Lung (tissue), 17 donors: ENCODE measurements at places on chromosomes 3 and 15.

- no peak for DNase-seq
These were observed 459.5 kb downstream of the NR2F2 start for GRCh38 chr15:96790004-96790403.

- DNase-seq = peak; percentile 59
These were observed 1.2 kb downstream of the EOGT start for GRCh38 chr3:69012100-69012799.

- DNase-seq = no peak
These were observed 2.4 kb downstream of the PFKFB4 start for GRCh38 chr3:48553886-48554845.

DNA sequence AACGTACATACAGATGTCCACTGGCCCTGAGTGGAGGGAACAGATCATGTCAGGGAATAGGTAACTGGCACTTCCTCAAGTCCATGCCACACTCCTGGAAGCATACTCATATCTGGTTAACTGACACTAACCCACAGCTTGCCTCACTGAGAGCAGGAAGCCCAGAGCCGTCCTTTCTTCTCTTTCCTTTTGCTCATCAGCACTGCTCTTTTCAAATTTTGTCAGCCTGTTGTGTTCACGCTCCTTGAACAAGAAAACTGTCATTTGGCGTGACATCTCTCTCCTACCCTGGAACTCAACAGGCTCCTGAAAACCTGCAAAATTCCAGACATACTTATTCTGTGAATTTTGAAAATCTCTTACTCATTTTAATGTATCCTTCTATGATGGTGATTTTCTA, 360.2 kb downstream of the MAGI1 start:
- DNase-seq = no peak

DNA sequence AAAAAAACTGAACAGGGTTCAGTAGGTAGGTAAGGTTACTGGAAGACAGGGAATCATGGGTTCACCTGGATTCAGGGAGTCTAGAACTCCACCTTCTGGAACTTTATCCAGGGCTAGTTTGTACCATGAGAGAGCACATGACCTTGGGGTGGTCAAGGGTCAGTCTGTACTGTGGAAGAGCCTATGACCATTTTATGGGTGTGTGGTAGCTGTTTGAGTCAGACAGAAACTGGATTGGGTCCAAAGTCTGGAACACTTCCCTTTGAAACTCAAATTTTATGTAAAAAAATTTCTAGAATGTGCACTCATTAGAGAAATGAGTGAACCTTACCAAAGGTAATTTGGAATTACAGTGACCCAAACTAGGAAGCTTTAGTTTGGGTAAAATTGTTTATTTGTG, 486.0 kb upstream of the AGTR1 start:
- no peak for DNase-seq

- DNase-seq = peak; percentile 92
These were observed 792 bp downstream of the GABPB1 start for GRCh38 chr15:50353975-50354837.

GRCh38 chr15:73298522-73299245, 70.1 kb downstream of the HCN4 start:
- DNase-seq = no peak
